ENCODE measurements at places on chromosomes 4 and X.

- DNase-seq, result peak; percentile 27
Measured at GRCh38 chr4:159946983-159947615, 844.2 kb downstream of the RAPGEF2 start.

DNA sequence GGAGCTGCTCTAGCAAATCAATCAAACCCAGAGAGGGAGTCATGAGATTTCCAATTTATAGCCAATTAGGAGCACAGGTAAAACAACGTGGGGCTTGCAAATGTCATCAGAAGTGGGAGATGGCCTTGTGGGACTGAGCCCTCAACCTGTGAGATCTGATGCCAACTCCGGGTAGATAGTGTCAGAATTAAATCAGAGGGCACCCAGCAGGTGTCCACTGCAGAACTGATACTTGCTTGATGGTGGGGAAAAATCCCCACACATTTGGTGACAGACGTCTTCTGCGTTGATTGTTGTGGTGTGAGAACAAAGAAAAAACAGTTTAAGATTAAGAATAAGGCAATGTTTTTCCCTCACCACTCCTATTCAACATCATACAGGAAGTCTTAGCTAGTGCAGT lies 1402.8 kb downstream of the RAPGEF2 start:
- no peak for DNase-seq

- no peak for DNase-seq
Measured at GRCh38 chr4:163587867-163588266, 93.4 kb downstream of the TMA16 start.

DNA sequence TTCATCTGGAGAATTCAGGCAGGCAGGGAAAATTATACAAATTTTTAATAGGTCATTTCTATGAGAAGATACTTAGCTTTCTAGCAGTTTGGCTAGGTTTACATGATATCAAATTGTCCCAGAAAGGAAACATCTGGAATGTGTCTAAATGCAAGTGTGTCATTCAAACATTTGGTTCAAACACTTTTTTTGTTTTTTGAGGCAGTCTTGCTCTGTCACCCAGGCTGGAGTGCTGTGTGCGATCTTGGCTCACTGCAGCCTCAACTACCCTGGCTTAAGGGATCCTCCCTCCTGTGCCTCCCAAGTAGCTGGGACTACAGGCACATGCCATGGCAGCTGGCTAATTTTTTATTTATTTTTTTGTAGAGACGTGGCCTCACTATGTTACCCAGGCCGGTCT lies 31.6 kb downstream of the SPARCL1 start:
- no peak for DNase-seq

- no peak for DNase-seq
Measured at GRCh38 chr4:67512501-67512900, 32.8 kb downstream of the CENPC start.

- DNase-seq, result no peak
Measured at GRCh38 chrX:56757327-56757726, 28.3 kb downstream of the NBDY start.

GRCh38 chrX:123740536-123740935 lies 7.7 kb upstream of the THOC2 start:
- DNase-seq, result no peak

DNA sequence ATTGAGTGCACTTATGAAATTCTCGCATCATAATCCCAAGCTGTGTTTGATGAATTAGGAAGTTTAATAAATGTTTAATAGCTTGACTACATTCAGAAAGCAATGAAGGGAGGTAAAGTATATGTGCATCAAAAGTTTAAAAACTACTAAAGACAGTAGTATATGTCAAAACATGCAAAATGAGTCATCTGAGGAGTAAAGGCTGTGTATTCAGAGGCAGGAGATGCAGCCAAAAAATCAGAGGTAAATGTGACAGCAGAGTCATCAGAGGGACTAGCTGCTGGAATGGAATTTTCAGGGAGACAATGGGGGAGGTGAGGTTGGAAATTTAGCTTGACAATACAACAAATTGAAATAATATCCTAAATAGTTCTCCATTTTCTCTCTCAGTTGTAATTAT lies 127.0 kb upstream of the FUNDC1 start:
- DNase-seq, result no peak

DNA sequence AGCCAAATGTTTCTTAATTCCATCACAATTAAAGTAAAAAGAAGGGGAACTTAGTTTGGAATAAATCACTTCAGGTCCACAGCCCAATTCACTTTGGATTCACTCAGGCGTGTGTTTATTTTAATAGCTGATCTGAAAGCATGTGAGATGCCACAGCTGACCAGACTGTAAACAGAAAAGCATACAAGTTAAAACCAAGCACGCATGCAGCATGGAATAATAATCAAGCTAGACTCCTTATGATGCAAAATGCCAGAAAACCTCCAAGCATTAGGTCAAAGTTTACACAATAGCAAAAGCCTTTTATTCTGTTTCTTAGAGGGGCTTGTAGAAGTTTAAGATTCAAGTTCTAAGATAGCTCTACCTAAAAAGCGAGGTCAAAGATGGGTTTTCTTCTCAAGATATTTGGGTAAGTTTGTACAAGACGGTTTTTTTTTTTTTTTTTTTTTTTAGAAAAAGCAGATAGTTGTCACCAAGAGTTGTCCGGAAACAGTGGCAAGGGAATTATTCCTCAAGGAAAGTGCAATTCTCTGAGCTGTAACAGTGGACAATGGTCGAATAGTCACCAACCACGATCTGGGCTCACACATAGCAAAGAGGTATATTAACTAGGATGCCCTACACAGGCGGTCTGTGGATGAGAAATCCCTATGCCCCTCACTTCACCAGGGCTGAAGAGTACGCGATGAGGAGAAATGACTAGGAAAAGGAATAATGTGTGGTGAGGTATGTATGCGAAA lies 763 bp upstream of the PRRG1 start:
- no peak for DNase-seq

GRCh38 chr4:76758290-76758882 lies 139.6 kb downstream of the SOWAHB start:
- DNase-seq, result peak; percentile 51

DNA sequence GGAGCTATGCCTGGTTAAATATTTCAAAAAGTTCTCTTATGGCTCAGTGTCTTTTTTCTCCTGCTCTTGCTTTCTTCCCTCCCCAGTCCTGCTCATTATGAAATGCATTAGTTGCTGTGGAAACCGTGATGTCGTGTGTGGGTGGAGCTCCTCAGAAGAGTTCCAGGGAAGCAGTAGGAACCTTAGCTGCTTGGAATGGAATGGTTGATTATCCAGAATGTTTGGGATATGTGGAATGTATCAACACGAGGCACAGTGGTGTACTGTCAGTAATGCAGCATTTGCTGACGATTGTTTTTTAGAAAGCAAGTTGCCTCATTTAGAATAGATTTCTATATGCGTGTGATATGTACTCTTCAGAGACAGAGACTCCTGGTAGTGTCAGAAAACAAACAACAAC lies 333.2 kb downstream of the ARHGAP10 start:
- DNase-seq, result no peak

- no peak for DNase-seq
Measured at GRCh38 chrX:23964191-23964590, 56.4 kb downstream of the CXorf58 start.

GRCh38 chr4:120864969-120865368 lies 57.6 kb downstream of the PRDM5 start:
- DNase-seq, result no peak

DNA sequence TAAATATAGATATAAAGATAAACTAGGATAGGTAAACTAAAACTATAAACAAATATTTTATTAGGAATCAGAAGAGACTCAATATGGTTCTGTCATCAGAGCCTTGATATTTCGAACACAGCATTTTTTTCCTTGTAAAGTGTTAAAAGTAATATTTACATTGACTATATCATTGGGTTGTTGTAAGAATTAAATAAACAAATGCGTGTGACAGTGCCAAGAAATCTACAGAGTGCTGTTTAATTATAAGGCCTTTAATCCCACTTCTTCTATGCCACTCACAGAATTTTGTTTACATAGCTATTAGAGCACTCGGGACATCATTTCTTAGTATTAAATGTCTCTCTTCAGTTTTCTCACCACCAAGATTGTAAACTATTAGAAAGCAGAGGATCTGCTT lies 807.4 kb downstream of the FSTL5 start:
- DNase-seq, result no peak

GRCh38 chrX:136262243-136262642 lies 11.0 kb upstream of the MAP7D3 start:
- no peak for DNase-seq

GRCh38 chr4:3750334-3750733 lies 15.9 kb upstream of the ADRA2C start:
- DNase-seq, result no peak

DNA sequence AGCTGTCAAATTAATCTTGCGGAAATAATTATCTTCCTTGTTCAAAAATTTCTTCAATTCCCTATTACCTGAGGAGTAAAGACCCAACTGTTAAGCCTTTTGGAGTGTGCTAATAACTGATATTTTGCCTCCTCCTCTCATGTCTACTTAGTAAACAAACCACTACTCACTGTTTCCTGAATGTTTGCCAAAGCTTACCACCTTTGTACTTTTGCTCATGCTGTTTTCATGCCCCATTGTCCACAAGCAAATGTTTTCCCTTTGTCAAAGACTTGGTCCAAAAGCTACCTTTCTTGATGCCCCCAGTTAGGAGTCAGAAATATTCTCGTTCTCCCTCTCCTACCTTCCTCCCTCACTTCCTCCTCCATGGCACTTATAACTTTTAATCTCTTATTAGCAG lies 226.1 kb downstream of the ENOX2 start:
- no peak for DNase-seq

- DNase-seq, result peak; percentile 62
Measured at GRCh38 chrX:74535408-74536151, 78.8 kb downstream of the RLIM start.

DNA sequence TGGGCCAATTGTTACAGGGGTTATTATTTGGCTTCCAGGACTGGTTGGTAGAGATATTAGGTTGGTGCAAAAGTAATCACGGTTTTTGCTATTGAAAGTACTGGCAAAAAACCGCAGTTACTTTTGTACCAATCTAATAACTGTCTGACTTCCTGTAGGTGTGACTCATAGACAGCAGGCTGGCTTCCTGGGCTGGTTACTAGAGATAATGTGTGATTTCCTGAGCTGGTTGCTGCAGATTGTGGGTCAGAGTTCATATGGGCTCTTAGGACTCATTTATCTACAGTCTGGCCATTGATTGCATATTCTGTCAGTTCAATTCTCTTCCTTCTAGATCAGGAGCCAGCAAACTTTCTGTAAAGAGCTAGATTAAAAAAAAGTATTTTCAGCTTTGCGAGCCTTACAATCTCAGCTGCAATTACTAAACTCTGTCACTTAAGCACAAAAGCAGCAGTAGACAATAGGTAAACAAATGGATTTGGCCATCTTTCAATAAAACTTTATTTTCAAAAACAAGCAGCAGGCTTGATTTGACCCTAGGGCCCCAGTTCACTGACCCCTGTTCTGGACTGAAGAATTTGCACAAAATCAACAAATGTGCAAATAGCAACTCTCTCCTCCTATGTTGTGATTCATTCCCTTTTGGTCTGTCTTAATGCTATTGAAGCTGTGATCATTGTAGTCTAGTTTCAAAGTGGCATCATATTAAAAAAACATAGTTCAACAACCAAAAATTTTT lies 50.8 kb upstream of the BOD1L1 start:
- DNase-seq, result no peak

DNA sequence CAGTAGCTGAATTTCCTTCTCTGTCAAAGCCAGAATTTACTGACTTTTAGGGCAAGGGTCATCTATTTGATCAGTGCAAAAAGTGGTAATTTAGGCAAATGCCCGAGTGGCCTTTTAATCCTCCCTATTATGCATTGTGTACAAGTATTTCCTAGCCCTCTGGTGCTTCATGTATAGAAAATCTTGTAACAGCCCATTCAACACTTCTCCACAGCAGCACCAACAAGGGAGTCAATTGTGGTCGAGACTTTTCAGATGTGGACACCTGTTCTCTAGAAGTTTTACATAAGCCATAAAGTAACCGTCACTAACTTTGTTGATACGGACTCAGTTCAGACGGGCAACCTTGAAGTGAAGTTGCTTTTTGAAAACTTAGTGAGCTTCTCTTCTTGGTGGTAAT lies 50.9 kb upstream of the FHDC1 start:
- DNase-seq, result no peak

GRCh38 chr4:61079976-61080375 lies 120.2 kb upstream of the ADGRL3 start:
- DNase-seq, result no peak

GRCh38 chrX:20224814-20225487 lies 41.8 kb downstream of the RPS6KA3 start:
- DNase-seq, result no peak

DNA sequence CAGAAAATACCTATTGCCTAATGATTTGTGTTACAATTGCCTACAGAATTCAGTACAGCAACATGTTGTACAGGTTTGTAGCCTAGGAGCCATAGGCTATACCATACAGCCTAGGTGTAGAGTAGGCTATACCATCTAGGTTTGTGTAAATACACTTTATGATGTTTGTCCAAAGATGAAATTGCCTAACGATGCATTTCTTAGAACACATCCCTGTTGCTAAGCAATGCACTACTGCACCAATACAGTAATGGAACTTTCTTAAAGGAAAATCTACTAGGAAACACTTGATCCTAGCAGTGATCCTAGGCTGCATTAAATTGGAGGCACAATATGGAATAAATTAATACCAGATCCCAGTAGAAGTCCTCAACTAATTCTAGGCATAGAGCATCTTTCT lies 18.3 kb downstream of the NOA1 start:
- no peak for DNase-seq

DNA sequence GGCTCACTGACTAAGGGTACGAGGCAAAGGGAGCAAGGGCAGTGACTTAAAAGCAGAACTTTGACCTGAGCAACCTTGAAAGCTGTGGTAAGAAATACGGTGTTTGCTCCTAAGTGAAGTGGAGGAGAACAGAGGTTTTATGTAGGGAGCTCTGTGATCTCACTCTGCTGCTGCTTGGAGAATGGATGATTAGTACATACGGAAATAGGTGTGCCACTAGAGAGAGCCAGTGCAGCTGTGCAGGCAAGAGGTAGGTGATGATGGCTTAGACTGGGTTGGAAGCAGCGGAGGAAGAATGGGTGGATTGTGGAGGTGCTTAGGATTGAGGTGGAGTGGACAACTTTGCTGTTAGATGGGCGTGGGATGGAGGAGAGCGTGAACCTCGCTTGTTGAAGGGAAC lies 85.0 kb downstream of the FAM193A start:
- DNase-seq, result no peak

GRCh38 chrX:16451334-16451733 lies 198.6 kb upstream of the S100G start:
- DNase-seq, result no peak

- no peak for DNase-seq
Measured at GRCh38 chrX:119475389-119476101, 7.3 kb downstream of the SLC25A5 start.

DNA sequence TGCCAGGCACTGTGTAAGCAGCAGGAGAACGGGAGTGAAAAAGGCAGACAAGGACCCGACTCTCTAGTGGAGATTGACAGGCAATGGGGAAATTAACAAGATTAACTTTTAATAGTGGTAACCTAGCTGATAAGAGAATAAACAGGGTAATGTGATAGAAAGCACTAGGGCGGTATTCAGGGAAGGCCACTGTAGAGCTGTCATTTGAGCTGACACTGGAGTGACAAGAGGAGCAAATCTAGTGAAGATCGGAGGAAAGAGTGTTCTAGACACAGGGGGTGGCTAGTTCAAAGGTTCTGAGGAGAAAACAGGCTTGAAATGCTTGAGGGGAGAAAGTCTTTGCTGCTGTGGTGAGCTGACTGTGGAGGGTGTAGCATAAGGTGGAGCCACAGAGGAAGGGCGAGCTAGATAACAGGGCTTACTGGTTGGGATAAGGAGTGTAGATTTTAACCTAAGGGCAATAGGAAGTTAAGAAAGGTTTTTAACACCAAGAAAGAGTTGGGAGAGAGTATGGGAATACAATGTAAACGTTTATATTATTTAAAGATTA lies 122.8 kb downstream of the SLC10A7 start:
- DNase-seq, result no peak

- DNase-seq, result no peak
Measured at GRCh38 chrX:8647176-8647575, 84.8 kb downstream of the ANOS1 start.

All from NCI-H146 (cell line).